Ascending aorta (tissue), 2 donors: ENCODE measurements at places on chromosomes 3 and 15.

DNA sequence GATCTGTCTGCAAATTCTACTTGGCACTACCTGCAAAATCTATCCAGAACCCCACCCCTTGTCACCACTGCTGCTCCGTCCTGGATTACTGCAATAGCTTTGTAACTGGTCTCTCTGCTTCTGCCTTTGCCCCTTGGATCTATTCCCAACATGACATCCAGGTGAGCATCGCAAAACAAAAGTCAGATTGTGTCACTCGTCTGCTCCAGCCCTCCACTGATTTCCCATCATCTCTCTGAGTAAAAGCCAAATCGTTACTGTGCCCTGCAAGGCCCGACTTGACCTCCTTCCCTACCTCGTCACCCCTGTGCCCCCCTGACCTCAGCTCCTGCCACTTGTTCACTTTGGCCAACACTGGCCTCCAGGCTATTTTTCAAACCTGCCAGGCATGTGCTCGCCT, 9.4 kb downstream of the SPTBN5 start:
- DNase-seq: no peak

DNA sequence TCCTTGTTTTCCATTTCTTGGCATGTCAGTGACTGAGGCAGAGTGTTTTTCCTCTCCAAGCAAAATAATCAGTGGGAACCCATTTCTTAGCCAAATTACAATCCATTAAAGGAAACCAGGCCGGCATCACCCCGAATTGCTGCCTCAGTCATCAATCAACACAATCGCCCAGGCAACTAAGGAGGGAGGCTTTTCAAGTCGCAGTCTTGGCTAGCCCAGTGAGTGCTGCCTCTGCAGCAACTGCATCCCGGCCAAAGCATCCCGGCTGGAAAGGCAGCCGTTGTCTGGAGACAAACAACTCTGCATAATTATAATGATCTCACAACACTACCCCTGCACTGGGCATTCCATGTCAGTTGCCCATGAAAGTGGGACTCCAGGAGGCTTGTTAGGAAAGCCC, 213.5 kb upstream of the PRICKLE2 start:
- DNase-seq: no peak

GRCh38 chr3:156728267-156728985, 54.0 kb downstream of the TIPARP start:
- no peak for DNase-seq

DNA sequence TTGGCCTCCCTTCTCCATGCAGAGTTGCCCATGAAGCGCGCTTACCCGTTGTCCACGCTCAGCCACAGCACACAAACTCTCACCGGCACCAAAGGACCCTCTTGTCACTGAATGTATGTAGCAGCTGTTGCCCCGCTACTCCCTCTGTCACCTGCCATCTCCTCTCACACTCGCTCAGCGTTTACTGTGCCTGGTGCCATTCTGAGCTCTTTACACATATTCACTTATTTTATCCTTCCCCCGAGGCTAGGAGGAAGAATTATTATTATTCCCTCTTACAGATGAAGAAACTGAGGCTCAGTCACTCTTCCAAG, 41.7 kb upstream of the PRR23E start:
- DNase-seq: no peak
